ENCODE measurements at places on chromosomes 3 and 15.

GRCh38 chr15:62593681-62594399 is 428.8 kb upstream of the C2CD4B start:
- DNase-seq = no peak

- no peak for DNase-seq
These were observed 56.5 kb upstream of the MYO5C start for GRCh38 chr15:52352086-52352485.

DNA sequence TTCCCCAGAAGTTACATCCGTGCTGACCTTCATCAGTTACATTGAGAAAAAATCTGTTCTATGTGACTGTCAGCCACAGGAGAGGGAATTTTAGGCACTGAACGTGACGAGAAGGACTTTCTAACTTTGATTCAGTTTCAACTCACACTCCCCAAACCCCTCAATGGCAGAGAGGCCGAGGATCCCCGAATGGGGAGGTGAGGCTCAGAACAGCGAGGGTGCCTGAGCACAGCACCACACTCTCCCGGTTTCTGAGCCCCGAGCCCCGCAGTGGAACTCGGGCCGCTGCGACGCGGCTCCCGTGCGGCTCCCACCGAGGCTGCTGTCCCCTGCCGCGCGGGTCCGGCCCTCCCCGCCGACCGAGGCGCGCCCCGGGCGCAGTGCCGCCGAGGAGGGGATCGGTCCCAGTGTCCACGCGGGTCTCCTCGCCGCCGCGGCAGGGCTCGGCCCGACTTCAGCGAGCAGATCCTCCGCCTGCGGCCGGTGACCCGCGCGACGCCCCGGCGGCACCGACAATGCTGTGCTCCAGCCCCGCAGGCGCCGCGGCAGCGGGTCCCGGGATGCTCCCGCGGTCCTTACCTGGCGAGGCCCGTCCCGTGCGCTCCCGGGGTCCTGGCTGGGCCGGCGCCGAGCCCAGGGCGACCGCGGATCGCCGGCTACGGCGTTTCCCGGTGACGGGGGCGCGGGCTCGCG is 439 bp downstream of the CTXND1 start:
- DNase-seq = no peak

DNA sequence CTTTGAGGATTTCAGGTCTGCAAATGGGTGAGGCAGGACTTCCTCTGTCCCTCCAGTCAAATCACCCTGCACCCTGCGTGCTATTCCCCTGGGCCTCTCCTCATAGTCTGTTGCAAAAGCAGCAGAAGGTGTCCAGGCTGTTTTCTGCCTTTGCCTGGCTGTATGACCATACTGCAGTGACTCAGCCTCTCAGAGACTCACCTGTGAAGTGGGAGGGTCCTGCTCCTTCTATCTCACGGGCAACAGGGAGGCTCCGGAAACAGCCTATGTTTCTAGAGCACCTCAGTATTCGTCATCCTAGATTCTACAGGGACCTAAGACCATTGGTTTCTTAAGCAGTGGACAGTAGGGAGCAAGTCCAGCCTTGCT is 216.4 kb downstream of the TLE3 start:
- no peak for DNase-seq

DNA sequence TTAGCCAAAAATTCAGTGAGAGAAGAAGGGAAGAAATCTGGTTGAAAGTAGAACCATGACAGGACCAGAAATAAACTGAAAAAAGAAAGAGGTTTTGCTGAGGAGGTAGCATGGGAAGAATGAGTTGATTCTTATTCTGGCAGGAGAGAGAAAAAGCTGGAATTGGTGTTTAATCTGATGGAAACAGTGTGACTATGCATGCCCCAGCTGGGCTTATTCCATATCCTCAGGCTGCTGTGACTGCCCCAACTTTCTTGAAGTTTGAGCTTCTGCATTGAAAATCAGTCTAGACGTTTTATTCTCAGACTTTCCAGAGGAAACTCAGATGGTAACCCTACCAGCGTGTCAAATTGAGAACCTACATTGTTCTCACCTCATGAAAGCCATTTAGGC is 352.5 kb upstream of the DCBLD2 start:
- no peak for DNase-seq

GRCh38 chr3:120162400-120162799 is 68.2 kb upstream of the GSK3B start:
- no peak for DNase-seq

DNA sequence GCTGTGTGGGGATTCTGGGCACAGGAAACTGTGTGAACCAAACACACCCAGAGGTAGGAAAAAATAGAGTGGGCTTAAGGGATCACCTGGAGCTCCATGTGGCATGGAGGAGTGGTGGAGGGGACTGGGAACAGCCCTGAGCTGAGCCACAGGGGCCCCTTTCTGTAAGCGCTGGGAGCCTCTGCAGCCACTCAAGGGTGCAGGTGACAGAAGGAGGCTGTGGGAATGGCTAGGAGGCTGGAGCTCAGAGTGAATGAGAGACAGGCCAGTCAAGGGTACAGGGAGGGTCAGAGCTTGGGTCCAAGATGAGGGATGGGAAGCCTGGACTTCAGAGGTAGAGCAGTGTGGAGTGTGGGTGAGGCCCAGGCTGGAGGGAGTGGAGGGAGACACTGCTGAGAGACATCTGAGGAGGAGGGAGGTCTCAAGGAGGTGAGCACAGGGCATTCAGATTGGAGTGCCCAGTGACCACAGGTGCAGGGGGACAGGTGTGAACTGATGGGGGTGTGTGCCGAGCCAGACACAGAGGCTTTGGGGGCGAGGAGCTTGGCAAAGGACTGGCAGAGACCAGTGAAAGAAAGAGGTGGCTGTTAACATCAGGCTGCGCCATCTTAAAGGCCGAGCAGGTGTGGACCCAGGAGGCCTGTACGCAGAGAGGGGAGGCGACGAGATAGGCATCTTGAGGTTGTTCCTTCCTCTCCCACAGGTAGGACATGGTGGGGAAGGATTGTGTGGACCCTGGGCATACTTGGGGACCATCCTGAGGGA is 56.8 kb downstream of the FGD5 start:
- DNase-seq = no peak
